Epithelial cell of proximal tubule (primary cell): ENCODE measurements at places on chromosomes 4 and X. TPM values are rescaled to one million over a fixed set of nuclear protein-coding genes. Genes with fewer than 3 reads are reported as not detected.

The YY2 gene
- 0.35 and 1.2 TPM in 2 replicates for total RNA-seq

The FOXR2 gene
- not detected in 2 replicates for total RNA-seq

- DNase-seq: no peak
Observed at GRCh38 chr4:98599617-98600205, 58.7 kb downstream of the TSPAN5 start.

DNA sequence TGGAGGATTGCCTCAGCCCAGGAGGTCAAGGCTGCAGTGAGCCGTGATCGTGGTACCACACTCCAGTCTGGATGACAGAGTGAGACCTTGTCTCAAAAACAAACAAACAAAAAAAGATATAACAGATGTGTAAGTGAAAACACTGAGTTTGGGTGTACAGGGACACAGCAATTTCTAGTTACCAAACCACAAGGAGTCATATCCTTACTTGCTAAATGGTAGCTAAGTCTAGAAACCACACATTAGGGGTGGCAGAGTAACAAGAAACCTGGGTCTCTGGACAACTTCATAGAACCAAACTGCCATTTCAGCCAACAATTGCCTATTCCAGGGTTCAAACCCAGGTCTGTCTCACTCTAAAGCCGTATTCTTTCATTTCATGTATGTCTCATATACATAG, 20.8 kb downstream of the PPEF2 start:
- no peak for DNase-seq

GRCh38 chrX:63889001-63889400, 104.0 kb upstream of the ARHGEF9 start:
- DNase-seq: no peak

DNA sequence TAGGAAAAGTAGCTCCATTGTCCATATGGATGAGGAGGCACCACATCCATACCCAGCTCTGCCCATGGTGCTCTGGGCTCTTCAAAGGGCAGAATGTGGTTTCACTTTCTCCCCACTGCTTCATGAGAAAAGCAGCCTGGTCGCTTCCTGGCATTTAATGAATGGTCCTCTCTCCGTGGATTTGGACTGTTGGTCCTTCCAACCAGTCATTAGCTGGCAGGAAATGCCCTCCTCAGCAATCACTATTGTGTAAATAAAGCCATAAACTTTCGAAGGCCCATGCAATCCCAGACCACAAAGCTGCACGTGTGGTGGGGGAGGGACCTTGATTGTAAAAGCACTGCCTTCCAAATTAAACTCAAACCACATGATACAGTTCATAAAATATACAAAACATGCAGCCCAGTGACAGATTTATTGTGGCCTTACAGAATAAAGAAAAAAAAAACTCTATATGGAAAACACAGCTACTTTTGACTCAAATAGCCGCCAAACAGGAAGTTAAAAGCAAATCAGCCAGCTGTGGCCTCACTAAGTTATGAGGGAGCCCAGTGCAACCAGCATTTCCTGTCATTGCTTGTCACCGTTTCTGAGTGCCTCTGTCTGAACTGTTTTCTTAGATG, 8.1 kb downstream of the MBNL3 start:
- DNase-seq: no peak

GRCh38 chrX:129823522-129823921, 20.2 kb downstream of the ZDHHC9 start:
- no peak for DNase-seq

The KLHL4 gene
- 0.51 and 0.58 TPM in 2 replicates for total RNA-seq
